Globus pallidus (tissue), 1 donor: ENCODE measurements at places on chromosomes 2 and 18.

GRCh38 chr2:128779301-128780095 lies 460.8 kb upstream of the HS6ST1 start:
- DNase-seq = no peak

DNA sequence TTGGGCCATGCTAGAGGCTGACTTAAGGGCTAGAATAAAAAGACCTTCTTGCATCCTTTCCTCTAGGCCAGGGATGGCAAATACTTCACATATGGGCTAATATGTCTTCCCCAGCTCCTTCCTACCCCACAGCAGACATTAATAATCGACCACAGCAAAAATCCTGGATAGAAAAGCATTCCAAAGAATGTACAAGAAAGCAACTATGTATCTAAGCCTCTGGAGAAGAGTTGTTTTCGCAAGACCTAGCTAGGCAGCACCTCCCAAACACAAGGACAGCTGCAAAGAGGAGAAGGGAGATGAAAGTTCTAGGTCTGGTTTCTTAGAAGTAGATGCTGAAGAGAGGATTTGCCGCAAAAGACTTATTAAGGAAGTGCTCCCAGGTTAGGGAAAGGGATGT lies 372.6 kb downstream of the SLC4A3 start:
- DNase-seq = no peak

DNA sequence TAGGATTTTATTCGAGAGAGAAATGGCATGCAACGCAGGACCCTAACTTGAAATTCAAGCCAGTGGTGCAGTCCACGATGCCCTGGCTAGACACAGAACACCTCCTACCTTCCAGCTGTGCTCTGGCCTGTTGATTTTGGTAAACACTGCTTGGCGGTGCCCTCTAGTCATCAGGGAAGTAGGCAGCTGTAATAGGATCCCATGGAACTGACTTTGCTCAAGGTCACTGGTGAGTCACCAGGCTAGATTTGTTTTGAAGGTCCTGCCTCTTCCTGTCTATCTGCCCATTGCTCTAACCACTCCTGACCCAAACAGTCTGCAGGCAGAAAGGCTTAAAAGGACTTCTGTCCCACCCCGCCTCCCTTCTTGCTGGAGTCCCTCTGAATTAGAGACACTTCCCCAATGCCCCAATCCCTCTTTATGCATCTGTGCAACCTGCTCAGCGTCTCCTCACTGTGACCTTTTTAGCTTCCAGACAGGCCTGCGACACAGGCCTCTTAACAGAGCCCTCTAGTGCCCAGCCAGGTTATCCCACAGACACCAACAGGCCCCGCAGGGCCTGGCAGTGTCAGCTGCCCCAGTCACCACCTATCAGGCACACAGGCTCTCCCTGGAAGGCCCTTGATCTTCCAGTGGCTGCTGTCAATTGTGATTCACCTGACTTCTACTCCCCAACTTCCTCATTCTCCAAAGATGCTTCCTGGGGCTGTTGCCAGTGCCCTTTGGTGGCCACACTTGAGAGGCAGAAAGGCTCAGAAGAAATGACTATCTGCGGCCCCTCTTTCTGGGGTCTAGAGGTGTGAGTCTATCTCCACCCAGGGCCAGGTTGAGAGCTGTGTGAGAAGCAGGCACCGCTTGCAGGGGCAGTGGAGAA lies 5.2 kb downstream of the TMEM127 start:
- DNase-seq = no peak

GRCh38 chr18:23330423-23330822 lies 122.7 kb upstream of the RIOK3 start:
- DNase-seq = no peak

DNA sequence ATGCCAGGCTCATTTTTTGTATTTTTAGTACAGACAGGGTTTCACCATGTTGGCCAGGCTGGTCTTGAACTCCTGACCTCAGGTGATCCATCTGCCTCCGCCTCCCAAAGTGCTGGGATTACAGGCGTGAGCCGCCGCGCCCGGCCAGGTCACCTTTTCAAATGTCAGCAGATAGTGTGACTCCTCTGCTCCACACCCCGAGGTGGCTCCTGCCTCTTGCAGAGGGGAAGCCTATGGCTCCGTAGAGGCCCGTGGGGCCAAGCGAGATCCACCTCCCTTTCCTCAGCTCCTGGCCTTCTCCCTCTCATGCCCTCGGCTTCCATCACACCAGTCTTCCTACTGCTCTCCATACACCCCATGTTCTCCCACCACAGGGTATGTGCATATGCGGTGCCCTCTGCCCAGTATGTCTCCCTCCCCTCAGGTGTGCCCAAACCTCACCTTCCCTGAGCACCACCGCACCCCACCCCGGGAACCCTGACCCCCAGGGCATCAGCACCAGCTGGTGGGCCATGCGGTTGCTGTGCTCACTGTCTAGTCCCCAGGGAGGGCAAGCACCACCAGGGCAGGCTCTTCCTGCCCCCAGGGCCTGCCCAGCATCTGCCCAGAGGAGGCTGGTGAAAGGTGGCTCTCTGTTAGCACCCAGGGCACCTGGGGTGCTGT lies 10.7 kb downstream of the GPR17 start:
- DNase-seq = no peak

DNA sequence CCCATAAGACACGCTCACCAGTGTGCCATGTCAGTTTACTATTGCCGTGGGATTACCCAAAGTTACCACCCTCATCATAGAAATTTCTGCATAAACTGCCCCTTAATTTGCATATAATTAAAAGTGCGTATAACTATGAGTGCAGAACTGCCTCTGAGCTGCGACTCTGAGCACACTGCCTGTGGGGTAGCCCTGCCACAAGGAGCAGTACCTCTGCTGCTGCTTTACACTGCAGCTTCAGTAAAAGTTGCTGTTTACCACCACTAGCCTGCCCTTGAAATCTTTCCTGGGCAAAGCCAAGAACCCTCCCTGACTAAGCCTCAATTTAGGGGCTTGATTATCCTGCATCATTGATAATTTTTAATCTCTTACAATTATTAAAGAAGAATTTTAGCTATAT lies 213.9 kb upstream of the MAP2 start:
- DNase-seq = no peak

DNA sequence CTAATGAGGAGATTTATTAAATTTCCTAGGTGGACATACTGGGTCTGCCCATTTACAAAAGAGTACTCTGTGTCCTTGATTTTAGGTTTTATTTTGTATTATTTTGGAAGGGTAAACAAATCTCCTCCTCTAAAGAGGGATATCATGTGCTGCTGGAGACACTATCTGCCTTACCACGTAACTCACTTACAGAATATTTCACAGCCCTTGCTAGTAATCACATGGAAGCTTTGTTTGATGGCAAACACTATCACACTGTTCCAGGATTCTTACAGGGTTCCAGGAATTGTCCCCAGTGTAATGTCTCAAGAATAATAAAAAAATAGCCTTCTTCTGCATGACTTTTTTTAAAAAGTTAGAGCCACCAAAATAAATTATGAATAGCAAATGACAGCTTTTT lies 29.2 kb upstream of the ACVR1C start:
- no peak for DNase-seq

GRCh38 chr2:217520356-217521010 lies 482.3 kb downstream of the TNS1 start:
- DNase-seq = no peak

DNA sequence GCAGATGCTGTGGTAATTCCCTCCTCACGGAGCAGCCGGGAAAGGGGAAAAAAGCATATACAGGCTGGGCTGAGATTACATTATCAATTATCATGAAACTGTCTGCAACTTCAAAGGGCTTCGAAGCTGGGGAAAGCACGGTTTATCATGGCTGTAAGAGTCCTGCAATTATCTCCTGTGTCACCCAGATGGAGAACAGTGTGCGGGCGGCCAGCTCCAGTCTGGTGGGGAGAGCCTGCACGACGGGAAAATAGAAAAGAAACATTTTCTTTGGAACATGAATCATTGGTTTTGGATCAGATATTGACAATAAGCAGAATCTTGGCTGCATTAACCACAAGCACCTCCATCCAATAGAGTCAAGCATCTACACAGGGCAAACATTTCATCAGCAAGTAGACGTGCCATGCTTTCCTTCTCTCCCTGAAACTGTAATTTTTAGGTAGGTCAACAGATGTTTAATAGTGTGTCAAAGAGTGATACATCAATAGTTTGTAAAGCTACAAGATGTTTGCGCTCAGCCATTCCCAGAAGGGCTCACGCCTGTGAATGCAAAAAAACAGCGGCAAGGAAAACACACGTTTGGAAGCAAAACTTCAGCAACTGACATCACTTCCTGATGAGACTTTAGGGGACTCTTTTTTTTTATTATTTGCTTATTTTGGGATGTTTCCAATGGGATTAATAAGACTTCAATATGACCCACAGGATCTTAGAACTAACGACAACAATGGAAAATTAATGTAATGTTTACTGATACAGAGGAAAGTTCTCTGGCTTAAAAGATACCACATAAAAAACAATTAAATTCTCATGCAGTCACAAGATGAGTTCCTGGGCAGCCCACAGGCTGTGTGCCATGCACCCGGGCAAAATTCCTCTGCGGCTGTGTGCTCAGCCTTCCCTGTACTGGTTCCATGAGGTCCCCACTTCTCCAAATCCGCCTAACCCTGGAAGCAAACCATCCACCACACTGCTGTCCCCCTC lies 111.0 kb upstream of the SALL3 start:
- no peak for DNase-seq

- DNase-seq = no peak
Measured at GRCh38 chr2:130373808-130374365, 18.0 kb downstream of the PTPN18 start.

- no peak for DNase-seq
Measured at GRCh38 chr2:228628682-228629081, 447.2 kb upstream of the SPHKAP start.

- DNase-seq = no peak
Measured at GRCh38 chr2:160321006-160321405, 120.9 kb upstream of the ITGB6 start.

DNA sequence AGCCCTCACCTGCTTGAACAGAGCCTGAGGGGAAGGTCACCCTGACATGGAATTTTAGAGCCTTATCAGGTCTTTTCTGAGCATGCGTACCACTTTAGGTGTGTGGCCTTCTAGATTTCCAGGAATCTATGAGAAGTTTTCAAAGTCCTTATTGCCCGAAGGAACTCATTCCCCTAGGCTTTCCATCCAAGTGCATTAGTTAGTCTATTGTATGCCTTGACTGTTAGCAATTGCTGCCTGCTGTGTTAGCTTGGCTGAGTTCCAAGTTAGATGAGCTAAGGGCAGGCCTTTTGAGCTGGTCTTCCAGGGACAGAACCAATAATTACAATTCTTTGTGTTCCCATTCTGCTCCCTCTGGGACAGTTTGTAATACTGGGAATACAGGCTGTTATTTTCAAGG lies 30.8 kb upstream of the PUM2 start:
- DNase-seq = peak; percentile 88

- no peak for DNase-seq
Measured at GRCh38 chr2:26073830-26074229, 39.9 kb downstream of the RAB10 start.

GRCh38 chr2:19086231-19086651 lies 272.2 kb downstream of the OSR1 start:
- DNase-seq = no peak

DNA sequence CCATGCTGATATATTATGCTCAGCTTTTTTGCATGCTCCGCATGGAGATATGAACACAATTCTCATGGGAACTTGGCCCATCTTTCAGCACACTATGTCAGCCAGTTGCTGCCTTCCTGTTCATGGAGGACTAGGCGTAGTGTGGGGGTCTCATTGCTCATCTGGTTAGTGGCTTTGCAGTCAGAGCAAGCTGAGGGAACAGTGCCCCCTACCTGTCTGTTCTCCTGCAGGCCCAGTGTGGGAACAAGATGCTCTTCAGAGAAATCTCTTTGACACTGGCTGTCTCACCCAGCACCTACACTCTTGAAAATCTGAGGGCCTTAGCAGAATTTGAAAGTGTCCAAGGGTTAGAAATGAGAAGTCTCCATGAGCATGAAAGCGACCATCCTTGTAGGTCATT lies 47.1 kb downstream of the SPTBN1 start:
- DNase-seq = peak; percentile 40

- no peak for DNase-seq
Measured at GRCh38 chr2:15797939-15798281, 142.4 kb upstream of the MYCN start.

- DNase-seq = no peak
Measured at GRCh38 chr18:3323900-3324299, 62.0 kb downstream of the MYL12B start.

GRCh38 chr2:15580451-15580850 lies 11.2 kb upstream of the DDX1 start:
- DNase-seq = no peak

- no peak for DNase-seq
Measured at GRCh38 chr2:231296401-231296974, 98.1 kb downstream of the ARMC9 start.

GRCh38 chr2:231780123-231780908 lies 766 bp downstream of the PDE6D start:
- no peak for DNase-seq

GRCh38 chr18:75455249-75456198 lies 28.0 kb upstream of the SMIM21 start:
- peak; percentile 11 for DNase-seq

DNA sequence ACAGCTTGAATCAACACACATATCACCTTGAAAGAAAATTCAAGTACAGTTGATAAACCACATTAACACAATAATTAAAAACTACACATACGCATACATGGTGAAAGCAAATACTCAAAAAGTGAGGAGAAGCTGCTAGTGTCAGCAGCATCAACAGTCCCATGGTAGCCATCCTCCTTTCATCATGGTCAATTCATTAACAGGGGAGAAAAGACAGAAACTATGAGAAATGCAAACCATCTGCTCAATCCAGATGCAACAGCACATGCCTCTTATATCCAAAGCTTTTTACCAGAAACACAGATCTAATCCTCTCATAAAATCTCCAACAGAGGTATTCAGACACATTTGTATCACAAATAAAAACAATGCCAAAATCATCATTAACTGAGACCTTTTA lies 81.9 kb upstream of the CHRNA1 start:
- no peak for DNase-seq

DNA sequence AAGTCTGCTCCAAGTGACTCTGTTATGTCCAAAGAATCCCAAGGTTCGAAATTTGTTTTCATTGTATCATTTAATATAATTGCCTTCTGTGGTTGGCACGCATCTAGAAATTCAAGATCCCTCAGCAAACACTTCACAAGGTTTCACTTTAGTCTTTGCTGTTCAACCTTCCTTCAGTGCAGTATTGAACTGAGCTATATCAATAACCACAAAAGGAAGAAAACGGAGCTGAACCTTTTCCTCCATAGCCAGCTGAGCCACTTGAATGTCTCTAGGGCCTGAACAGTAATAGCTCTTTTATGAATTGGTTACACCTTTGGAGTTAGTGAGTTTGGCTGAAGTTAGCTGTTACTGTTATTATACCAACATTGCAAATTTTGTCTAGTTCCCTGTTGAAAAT lies 357.7 kb upstream of the HNRNPA3 start:
- no peak for DNase-seq

- no peak for DNase-seq
Measured at GRCh38 chr18:73684647-73685046, 463.0 kb downstream of the FBXO15 start.
